HCEC 1CT (cell line): ENCODE measurements at places on chromosomes 1 and 21.

GRCh38 chr21:22710721-22711120 is 1712.5 kb downstream of the NCAM2 start:
- no peak for DNase-seq

DNA sequence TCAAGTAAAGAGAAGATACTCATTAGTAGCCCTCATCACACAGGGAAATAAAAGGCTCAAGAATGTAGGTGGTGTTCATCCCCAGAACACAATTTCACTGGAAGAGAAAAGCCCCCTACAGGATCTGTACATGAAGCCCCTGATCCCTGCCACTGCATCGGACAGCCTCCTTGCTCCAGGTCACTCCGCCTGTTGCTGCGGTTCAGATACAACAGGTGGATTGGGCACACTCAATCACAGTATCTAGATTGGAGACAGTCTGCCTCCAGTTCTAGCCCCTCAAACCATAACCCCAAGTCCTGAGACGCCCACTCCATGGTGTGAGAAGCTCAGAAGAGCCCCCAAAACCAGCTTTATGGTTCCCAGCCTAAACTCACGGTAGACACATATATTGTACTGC is 1.1 kb downstream of the SLAMF9 start:
- no peak for DNase-seq

DNA sequence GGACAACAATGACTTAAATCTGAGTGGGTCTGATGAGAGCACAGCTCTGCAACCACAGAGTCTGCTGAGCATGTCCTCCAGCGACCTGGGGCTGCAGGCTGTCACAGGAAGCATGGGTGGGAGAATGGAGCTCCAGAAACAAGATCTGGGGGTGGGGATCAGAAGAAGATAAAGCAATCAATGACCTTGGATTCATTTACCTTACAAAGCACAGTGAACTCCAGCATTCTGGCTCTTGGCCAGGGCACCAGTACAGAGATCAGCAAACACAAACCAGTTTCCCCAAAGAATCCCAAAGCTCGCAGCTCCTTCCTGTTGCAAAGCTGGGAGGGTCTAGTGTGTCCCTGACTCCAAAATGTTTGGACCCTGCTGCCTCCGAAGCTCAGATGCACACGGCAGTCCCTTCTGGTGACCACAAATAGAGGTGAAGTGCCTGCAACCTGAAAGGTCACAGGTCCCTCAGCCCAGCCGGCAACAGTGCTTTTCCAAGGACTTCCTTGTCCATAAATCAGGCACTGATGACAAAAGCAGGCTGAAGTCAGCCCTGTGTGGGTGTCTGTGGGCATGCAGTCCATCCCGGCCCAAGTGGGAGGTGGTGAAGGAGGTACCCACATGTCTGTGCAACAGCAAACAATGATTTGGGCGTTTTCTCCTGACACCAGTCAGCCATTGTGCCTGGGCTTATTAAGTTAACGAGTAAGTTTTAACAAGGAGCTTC is 76.1 kb downstream of the SH3BGR start:
- no peak for DNase-seq

DNA sequence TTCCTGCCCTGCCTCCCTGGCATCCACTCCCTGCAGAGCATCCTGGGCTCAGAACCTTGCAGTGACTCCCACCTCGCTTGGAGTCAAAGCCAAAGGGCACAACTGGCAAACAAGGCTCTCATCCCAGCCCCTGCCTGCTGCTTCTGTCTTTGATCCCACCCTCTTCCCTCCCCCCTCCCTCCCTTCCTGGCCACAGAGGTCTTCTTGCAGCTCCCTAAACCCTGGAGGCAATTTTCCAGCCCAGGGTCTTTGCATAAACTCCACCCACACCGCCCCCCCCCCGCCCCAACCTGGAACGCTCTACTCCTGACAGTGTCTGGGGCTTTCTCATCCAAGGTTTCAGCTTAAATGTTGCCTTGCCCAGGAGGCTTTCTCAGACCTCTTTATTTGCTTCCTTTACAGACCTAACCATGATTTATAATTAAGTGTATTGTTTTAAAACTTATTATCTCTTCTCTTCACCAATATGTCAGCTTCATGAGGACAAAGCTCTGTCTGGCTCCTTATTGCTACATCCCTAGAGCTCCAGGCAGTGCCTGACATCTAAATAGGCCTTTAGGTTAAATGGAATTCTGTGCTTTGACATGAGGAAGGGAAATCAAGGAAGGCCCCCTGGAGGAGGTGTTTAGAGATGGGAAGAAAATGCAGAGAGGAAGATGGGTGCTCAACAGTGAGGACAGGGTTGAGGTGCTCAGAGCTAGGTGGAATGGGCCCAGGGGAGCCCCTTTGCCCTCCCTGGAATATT is 37.7 kb upstream of the PADI1 start:
- DNase-seq = no peak

DNA sequence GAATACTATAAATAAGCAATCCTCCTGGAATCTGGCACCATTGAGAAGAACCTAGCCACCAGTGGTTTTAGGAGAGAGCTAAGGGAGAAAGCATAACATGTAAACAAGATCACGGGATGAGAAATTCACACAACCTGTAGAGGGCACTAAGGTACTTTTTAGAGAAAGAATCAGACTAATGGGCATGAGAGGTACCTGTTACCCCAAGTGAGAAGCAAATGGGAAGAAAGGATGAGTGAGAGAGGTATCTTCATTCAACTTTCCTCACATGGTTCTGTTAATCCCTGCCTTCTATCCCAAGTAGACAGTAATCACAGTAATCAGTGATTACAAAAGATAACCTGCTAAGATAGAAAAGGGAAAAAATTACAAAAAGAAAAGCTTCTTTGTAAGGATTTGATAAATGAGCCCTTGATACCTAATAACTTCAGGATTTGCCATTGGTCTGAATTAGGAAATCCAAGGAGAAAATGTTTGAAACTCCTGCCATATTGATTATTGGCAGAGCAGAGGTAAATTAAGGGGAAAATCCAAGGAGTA is 251.1 kb upstream of the ADGRL2 start:
- DNase-seq = peak; percentile 47

DNA sequence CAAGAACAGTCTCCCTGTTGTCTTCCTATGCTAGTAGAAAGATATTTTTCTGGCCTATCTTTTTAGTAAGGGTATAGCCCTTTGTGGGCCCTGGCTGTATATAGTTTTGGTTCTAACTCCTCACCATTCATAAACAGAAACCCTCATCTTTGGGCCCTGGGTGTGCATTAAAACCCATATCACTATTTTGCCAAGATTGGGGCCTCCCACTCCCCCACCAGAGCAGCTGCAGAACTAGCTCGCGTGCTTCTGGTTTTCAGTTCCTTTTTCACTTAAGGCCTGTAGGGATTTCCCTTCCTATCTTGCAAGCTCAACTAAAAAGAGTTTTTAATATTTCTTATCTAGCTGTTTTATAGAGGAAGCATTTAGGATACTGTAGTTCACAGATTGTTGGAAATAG is 106.4 kb downstream of the RGL1 start:
- DNase-seq = no peak

- no peak for DNase-seq
Observed at GRCh38 chr1:93668121-93668520, 13.5 kb downstream of the BCAR3 start.

- no peak for DNase-seq
Observed at GRCh38 chr21:45515241-45516061, 26.8 kb downstream of the SLC19A1 start.

- peak; percentile 50 for DNase-seq
Observed at GRCh38 chr1:89842567-89843272, 21.9 kb downstream of the LRRC8D start.
